ENCODE measurements at places on chromosomes 3 and 15.

DNA sequence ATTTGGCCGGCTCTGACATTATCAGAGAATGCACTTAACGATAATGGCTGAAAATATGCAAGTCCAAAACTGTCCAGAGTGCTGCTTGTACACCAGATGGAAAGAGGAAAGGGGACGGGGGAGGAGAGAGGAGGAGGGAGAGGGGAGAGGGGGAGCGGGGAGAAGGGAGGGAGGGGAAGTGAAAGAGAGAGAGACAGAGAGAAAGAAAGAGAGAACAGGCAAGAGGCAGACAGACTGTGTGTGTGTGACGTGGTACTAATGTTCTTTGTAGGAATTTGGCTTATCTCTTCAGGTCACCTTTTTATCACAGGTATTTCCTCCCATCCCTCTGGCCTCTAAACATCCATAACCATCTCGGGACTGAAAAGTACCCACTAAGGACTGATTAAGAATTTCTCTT lies 75.1 kb upstream of the LMOD3 start:
- DNase-seq = no peak

DNA sequence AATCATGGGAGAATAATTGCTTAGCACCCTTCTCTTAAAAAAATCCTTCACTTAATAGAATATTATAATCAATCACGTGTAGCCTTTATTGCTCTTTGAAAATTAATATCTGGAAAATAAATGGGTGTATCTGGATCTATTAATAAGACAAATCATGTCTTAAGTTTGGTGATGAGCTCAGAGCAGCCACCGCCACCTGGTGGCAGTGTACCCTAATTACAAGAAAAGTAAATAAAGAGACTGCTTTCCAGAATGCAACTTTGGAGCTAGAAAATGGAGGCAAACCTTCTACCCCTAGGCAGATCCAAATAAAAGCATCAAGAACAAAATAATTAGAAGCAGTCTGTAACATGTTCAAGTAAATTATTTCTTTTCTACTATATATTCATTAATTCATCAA lies 43.5 kb downstream of the EPHB1 start:
- DNase-seq = no peak

DNA sequence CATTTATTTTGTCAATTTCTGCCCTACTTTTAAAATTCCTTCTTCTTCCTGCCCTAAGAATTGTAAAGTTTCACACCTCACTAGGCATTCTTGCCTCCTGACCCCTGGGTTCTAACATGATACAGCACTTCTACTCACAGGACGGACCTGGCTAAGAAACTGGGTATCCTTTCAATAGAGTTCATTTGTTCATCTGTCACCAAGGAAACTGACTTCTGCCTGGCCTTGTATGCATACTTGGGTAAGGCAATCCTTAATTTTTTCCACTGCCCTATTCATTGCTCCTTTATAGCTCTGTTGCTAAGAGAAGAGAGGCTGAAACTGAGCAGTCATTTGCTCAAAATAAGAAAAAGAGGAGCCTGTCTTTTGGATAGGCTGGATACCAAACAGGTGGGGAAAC lies 3.3 kb downstream of the RGMA start:
- no peak for DNase-seq

DNA sequence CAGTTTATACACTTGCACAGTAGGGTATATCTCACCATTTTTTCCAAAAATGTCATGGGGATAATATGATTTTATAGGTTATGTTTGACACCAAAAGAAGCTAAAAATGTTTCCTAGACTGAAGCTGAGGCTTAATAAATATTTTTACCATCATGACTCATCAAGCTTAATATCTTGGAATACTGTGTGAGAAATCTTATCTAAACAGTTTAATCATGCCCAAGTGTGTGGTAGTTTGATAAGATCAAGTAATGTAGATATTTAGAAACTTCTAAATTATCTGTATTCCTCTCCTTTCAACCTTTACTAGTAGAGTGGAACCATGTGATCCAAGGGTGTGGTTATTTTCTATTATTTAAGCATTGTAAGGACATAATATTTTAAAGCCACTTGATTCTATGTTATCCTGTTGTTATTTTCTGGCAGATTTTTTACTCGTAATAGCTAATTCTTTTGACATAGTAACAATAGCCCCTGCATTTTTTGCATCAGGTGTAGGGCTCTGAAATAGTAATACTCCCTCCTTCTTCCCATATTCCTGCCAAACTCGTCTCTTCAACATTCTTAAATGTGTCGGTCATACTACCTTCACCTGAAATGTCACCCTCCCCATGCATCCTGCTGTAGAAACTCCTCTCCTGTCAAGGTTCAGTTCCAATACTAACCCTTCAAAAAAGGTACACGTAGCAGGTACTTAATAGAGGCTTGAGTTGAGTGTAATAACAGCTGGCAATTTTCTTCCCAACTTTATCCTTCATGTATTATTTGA lies 729.6 kb downstream of the NLGN1 start:
- DNase-seq = no peak

GRCh38 chr3:2655229-2655701 lies 454.9 kb downstream of the IL5RA start:
- no peak for DNase-seq

DNA sequence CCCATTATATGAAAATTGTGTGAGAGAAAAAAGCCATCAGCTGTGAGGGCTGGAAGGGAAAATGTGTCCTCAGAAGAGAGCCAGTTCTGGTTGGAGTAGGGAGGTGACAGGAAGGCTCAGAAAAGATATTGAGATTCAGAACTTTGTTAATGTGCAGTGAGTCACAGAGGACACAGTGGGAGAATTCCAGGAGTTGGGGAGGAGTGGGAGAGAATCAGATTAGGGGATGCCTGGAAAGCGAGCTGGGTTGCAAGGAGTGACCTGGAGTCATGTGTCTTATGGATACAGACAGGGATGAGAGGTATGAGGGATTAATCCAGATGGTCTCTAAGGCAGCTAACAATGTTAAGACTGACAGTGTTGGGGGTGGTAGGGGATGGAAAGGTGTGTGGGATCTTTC lies 67.5 kb downstream of the CHST2 start:
- DNase-seq = no peak

GRCh38 chr3:24225385-24225950 lies 269.2 kb downstream of the THRB start:
- no peak for DNase-seq

GRCh38 chr15:70643106-70643782 lies 120.1 kb downstream of the UACA start:
- DNase-seq = no peak

GRCh38 chr15:43932907-43933306 lies 106.1 kb downstream of the WDR76 start:
- DNase-seq = no peak

DNA sequence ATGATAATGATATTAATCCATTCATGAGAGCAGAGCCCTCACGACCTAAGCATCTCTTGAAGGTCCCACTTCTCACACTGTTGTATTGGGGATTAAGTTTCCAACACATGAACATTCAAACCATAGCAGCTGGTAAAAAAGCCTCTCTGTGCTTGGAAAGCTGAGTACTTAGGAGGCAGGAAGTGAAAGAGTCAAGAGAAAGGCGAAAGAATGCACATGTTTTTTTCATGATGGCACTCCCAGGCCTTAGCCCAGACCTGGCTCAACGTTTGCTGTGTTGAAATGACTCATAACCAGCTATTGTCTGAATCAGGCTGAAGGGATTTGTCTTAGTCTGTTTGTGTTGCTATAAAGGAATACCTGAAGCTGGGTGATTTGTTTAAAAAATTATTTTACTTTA lies 84.4 kb upstream of the RGMA start:
- DNase-seq = no peak

DNA sequence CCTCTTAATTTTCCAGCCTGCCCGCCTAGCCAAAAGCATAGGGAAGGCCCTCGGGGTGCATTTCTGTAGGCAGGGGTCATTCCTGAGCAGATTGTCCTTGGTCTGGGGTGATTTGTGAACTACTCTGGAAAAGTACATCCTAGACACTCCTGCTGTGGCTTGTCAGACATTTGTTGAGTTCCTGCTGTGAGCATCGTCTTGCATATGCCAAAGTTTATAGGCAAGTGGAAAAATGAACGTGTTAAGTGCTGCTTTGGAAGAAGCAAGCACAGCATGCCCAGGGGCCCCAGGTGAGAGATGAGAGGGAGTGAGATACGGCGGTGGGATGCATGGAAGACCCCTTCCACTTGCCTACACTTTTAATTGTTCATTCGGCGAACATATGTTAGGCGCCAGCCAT lies 237.7 kb upstream of the ST8SIA2 start:
- no peak for DNase-seq

DNA sequence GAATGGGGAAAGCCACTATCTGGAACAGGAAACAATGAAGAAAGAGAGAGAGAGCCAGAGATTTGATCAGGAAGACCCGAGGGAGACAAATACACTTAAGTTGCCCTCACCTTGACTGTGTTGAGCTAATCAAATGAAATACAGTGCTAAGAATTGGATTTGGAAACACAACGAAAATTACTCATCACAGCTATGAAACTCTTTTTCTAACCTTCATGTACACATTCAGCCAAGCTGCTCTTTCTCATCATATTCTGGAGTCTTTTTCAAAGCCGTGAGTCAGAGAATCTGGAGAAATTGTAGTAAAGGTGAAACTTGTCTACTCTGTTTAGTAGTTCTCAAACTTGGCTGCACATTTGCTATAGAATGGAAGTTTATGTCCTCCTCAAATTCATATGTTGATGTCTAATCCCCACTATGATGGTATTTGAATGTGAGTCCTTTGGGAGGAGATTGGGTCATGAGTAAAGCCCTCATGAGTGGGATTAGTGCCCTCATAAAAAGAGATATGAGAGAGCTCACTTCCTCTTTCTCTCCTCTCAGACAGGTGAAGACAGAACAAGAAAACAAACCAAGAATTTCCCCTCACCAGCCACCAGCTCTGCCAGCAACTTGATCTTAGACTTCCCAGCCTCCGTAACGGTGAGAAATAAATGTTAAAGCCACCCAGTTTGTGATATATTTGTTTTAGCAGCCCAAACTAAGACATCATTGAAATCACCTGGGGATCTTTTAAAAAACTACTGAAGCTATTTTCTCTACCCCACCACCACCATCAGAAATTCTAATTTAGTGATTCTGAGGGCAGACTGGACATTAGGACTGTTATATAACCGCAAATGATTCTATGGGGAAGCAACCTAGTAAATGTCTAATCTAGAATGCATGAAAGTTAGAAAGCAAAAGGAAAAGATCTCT lies 143.6 kb upstream of the GRM7 start:
- no peak for DNase-seq

- no peak for DNase-seq
These were observed 2.5 kb downstream of the CLCN2 start for GRCh38 chr3:184358921-184359350.

DNA sequence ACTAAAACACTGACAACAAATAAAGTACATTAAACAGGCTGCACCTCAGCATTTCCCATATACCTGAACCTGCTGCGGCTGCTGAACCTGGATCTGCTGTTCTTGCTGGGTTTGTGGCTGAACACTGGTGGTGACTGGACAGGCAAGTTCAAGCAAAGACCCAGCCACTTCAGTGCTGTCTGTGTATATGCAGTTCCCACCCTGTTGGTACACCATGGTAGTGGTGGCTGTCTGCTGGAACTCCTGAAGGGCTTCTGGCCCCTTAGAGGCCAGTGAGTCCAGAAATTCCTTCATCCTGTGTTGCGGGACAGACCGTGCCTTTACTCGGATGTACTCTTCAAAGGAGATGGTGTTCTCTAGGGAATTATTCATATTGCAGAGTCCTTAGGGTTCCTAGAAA lies 17.2 kb downstream of the QRICH1 start:
- DNase-seq = no peak

GRCh38 chr15:69412274-69412673 lies 1.9 kb upstream of the KIF23 start:
- no peak for DNase-seq

DNA sequence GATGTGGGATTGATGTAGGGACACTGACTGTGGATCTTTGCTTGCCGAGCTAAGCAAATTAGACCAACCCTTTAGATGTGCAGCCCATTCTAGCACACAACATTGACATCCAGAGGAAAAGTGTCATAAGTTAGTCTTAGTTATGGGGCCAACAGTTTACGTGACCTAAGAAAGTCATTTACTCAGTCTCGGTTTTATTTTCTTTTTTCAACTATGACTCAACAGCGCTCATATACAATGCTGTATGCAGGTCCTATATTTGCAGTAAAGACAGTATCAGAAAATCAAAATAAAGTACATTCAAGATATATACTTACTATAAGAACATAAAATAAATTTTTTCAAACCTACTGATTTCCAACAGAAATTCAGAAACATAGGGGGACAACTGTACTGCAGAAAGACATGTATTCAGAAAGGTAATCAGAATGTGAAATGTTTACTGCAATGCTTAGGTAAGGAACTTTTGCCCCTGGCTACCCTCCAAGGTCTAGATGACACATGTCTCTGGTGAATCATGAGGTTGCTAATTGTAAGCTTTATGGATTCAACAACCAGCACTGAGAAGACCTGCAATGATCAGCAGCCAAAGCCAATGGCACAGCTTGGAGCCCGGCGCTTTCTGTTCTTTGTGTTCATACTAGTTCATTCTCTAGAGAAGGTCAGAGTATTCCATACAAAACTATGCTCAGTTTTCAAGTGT lies 317.5 kb upstream of the CNTN6 start:
- DNase-seq = no peak

GRCh38 chr3:65438612-65439011 lies 600.1 kb downstream of the MAGI1 start:
- DNase-seq = no peak

- DNase-seq = no peak
These were observed 60.2 kb upstream of the TSEN2 start for GRCh38 chr3:12423918-12424630.

DNA sequence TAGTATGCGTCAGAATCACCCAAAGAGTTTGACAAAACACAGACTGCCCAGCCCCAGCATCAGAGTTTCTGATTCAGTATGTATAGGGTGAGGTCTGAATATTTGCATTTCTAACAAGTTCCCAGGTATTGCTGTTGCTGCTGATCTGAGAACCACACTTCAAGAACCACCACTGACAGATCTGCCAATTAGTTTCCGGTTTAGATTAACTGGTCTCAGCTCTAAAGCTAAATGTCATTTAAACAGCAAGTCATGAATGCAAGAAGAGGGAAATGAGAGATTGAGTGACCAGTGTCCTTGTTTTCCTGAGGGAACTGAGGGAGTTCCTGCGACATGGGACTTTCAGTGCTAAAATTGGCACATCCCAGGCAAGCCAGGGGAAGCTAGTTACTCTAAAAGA lies 305.0 kb downstream of the ZNF385D start:
- no peak for DNase-seq

GRCh38 chr15:91022832-91023129 lies 387 bp upstream of the VPS33B start:
- no peak for DNase-seq

- peak; percentile 29 for DNase-seq
These were observed 762 bp downstream of the NCK1 start for GRCh38 chr3:136862617-136863322.

GRCh38 chr15:44713006-44713966 lies 2.0 kb downstream of the B2M start:
- DNase-seq = no peak

GRCh38 chr3:190192739-190193138 lies 72.0 kb upstream of the P3H2 start:
- DNase-seq = no peak

DNA sequence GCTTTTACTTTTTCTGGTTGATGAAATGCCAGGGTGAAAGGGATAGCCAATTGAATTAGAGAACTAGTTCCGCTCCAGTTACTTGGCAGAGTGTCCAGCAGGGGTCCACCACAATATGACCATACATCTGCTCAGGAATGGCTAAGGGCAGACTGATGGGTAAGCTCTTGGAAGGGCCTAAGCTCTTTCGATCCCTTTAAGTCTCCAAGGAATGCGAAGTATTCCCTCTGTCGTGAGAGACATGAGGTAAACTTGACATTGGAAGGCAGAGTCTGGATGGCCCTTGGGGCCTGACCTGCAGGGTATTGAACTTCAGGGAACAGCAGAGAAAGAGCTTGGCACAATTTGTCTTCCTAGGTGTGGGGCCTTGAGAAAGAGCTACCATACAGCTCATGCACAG lies 805.8 kb downstream of the PLOD2 start:
- no peak for DNase-seq

Data from activated gamma-delta T cell treated with Interleukin-2 at 50 U/mL for 16 hours (primary cell).